ENCODE measurements at places on chromosomes 5 and 9.

DNA sequence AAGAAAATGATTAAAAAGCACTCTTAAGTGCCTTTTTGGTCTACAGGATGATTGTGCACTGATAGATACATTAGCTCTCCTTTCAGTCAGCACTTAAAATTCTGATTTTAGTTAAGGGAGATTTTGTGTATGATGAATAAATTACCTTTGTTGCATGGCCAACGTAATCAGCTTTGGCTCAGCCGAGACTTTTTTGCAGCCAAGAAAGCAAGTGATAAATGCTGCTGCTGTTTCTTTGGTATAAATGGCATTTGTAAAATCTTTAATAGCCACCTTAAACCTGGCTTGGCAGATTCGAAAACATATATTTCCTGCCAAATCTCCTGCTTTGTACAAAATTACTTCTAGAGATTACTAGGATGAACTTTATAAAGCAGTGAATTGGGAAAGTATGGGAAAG is 147.7 kb downstream of the DCP2 start:
- DNase-seq: no peak

- DNase-seq: no peak
These were observed 648.7 kb upstream of the CDH18 start for GRCh38 chr5:20636686-20637085.

DNA sequence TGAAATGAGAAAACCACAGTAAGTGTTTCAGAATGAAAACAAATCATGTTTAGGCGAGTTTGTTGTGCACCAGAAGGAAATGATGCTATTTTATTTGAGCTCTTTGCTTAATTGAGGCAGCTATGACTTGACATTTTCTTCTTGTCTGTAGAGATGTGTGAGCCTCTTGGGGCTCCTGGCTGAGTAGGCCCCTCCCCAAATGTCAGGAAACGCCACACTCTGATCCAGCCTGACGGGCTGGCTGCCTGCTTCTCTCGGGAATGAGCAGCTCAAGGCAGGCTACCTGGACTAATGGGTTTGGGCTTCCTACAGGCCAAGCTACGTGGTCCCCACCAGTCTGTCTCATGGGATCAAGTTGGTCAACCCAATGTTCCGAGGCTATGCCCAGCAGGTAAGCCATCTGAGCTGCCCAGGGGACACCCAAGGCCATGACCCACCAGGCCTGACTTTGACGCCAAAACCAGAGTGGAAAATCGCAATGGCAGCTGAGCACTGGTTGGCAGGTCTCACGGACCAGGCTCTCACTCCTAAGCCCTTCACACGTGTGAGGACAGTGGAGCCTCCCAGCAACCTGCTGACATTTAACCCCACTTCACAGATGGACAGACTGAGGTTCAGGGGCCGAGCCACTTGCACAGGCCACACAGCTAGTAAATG is 29.9 kb downstream of the USP20 start:
- DNase-seq: no peak

- DNase-seq: no peak
These were observed 15.3 kb downstream of the NR2F1 start for GRCh38 chr5:93598091-93599000.

DNA sequence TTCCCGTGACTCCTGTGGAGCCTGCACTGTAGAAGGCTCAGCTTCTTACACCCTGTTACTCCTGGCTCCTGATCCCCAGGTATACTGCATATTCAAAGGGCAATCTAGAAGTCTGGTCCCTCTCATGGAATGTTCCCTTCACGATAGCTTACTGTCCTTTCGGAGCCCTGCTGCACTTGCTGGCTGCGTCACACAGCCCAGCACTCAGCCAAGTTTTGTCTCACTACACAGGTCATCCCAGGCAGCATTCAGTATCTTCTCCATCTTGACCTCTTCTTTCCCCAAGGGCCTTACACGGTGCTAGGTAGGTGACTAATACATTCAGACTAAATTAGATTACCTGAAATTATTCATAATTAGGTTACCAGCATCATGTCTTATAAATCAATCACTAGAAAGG is 123.7 kb downstream of the WDR41 start:
- DNase-seq: no peak

DNA sequence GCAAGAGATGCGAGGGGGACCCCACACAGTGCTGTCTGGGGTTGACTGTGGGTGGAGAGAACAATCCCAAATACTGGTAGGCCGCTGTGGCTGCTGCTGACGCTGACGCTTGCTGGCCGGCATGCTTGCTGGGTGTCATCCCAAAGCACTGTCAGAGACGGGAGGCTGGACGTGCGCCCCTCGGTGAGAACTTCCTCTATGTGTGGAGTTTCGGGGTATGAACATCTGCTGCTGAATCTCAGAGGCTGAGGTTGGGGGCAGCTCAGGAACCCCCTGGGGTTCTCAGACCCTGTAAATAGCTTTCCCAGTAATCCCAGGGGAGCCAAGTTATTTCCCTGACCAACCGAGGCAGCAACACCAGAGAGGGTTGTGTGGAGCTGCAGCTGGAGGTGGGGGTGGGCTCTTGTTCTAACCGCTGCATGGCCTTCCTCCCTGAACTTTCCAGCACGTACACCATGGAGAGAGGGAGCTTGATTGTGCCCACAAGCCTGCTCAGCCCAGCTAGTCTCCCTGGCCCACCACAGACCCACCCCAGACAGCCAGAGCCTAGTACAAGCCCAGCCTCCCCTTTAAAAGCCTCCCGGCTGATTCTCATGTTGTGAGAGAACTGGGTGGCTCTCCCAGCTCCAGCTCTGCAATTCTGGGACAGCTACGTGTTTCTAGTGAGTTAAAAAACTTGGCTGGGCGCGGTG is 21.8 kb upstream of the SLC12A7 start:
- DNase-seq: no peak

GRCh38 chr9:112720113-112720780 is 2.3 kb upstream of the INIP start:
- DNase-seq: no peak

DNA sequence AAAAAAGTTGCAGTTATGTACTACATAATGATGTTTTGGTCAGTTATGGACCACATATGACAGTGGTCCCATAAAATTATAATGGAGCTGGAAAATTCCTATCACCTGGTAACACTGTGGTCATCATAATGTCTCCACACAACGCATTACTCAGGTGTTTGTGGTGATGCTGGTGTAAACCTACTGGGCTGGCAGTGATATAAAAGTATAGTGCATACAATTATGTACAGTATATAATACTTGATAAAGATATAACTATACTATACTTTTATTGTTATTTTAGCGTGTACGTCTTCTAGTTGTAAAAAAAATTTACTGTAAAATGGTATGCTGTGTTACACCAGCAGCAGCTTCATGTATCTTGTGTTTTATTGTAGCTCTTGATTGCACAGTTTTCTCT is 66.0 kb upstream of the PANK3 start:
- DNase-seq: no peak

DNA sequence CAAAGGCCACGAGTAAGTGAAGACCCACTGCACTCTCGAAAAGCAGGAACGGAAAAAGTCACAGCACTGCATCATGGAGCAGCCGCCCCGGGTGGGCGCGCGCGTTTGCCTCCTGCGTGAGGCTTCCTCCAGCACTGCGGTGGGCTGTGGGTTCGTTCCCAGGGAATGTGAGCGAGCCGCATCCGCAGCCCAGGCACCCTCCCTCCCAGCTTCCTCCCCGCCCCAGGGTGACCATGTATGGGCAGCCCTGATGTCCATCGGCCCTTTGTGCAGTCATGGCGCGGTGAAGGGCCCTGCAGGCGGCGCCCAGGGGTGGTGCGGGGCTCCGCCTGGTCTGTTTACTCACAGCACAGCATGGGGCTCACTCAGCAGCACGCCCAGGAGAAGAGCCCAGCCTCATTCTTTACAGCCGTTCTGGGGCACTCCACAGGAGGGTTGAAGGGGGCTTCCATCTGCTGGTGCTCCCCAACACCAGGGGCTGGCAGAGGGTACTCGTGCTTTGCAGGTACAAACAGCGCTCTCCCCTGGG is 32.7 kb downstream of the KCNT1 start:
- no peak for DNase-seq

Measured in mesenteric fat pad (tissue), 1 donor.